Hippocampal formation (tissue), 2 donors: ENCODE measurements at places on chromosomes 16 and 17.
A peak's percentile ranks its signal among the peaks of the same experiment; 100 is the strongest.

DNA sequence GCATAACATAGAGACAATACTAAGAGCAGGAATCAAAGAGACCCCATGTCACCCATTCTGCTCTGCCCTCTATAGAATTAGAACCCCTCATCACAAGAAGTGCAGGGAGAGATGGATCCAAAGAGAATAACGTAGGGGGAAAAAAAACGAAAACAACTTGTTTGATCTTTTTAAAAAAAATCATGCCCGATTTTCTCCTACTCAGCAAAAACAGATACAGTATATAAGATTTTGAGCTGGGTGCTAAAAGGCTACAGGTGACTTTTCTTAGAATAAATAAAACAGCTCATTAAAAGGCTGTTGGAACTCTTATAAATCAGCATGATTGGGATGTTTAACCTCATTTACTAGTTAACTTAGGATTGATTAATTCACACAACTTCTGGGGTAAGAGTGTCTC, 17.4 kb downstream of the UBN1 start:
- DNase-seq, result no peak

DNA sequence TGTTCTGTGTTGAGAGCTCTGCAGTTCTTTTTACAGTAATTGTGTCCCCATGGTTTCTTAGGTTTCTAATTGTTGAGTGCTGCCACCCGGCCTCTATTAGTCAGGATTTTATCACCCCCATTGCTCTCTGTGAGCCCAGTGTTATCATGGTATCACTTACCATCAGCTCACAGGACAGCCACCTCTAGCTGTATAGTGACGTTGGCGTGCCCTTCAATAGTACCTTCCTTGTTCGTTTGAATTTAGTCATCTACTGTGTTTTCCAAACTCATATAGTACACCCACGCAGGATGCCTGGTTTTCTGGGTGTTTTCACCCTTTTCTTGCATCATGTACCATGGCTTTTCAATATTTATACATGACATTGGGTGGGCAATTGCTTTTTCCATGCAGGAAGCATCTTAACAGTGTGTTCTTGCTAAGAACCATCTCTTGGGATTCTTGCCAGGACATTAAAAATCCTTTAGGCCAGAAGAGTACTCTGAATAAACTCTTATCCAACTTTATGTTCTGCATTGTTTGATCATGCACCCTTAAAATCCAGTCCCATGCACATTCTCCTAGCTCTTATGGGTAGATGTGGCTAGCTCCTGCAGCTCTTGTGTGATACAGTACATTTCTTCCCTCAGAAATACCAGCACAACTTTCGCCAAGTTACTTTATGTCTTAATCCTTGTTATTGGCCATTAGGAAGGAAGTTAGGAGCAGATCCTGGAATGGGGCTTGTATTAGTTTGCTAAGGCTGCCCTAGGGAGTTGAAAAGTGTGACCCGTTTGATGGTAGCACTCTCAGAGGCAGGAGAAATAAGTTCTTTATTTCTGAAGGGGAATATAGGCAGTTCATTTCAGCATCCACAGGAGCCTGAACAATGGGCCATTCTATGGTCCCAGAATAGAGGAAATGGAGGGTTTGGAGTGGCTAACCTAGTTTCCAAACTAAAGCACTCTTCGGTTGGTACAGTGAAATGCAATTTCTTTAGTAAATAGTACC, 11.3 kb upstream of the ABCA10 start:
- DNase-seq, result no peak

DNA sequence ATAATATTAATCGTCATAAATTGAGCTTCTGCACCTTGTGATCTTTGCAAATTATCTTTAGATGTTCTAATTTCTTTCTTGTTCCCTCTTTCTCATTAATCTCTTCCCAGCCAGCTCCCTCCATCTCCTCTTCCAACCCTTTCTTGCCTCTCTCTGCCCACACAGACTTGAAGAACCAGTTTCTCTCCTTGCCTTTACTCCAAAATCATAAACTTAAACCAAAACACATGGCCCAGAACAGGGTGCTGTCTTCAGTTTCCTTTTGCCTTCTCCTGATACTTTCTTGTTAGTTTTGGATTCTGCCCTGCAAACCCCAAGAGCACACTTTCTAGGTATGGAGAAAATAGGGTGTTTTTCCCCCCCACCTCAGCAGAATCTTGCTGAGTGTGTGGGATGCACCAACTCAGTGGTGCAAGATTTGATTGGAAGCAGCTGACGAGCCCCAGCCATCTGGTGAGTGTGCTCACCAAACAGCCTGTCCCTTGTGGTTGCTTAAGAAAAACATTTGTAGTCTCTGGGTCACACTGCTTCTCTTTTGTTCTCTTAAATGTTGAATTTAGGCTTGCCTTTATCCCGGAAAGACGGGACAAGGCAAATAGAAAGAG, 175.8 kb upstream of the MAF start:
- peak; percentile 33 for DNase-seq

DNA sequence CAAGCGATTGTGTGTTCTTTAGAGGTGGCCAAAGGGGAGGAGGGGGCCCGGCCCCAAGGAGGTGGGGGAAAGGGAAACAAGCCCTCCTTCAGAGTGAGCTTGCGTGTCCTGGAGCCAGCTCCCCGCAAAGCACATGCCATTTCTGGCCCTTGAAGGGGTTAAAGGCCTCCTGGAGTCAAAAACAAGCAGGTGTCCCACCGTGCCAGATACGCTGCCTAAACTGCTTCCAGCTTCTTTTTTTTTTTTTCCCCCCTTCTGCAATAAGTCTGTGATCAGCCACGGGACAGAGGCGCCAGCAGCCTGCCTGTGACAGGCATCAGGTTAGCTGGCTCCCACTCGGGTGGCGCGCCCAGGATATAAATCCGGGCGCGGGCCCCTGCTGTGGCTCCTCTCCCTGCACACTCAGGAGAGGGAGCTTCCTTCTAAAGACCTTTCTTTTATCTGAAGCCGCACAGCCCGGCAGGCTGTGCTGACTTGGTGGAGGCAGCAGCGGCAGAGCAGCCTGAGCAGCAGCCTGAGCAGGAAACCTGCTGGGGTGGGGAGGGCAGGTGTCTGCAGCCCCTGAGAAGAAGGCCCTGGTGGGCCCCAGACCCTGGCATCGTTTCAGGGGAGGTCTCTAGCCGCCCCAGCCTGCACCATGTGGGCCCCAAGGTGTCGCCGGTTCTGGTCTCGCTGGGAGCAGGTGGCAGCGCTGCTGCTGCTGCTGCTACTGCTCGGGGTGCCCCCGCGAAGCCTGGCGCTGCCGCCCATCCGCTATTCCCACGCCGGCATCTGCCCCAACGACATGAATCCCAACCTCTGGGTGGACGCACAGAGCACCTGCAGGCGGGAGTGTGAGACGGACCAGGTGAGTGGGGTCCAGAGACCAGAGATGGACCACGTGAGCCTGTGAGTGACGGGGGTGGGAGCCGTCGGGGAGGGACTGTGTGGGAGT, at the start of gene WFIKKN2:
Gene WFIKKN2 (plus strand): TSS at position 286 of the 934 bp plus-strand sequence. CDS start 352 bp downstream, at position 638.
- no peak for DNase-seq

DNA sequence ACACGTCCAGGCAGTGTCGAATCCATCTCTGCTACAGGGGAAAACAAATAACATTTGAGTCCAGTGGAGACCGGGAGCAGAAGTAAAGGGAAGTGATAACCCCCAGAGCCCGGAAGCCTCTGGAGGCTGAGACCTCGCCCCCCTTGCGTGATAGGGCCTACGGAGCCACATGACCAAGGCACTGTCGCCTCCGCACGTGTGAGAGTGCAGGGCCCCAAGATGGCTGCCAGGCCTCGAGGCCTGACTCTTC, 7.2 kb upstream of the CD68 start:
- no peak for DNase-seq

DNA sequence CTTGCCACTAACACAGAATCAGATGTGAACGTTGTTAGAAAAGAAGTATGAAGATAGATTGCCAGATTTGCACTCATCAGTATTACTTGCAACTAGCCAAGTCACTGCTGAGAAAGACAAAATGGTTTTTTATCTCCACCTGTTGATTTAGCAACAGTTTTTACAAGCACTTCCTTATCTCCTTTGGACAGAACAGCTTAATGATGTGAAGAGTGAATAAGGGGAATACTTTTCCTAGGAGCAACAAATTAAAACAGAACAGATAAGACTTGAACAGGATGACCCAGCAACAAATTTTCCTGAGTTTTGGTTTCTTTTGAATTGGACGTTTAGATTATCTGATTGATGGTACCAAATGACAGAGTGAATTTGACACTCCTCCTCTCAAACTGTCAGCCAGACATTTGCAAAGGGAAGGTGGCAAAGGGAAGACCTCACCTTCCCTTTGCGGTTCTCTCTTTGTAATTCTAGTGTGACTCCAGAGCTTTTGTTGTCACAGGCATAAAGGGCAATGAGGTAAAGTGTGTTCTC, 130.6 kb downstream of the NLK start:
- no peak for DNase-seq

DNA sequence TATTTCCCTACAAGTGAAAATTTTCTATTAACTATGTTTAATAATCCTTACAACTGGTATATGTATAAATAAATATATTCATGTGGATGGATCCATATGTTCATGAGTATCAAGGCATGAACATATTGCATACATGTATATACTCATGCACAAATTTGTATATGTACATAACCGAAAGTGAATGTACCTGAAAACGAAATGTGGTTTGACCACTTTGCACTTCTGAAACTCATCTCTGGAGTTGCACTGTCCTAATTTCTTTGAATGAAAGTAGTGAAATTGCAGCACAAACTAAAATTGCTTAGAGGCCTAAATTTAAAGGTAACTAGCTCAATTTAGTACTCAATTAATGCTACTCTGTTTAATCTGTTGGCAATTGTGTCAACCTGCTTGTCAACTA, 27.4 kb upstream of the GNAO1 start:
- DNase-seq, result no peak

- DNase-seq, result peak; percentile 71
Observed at GRCh38 chr17:81101614-81102306, 63.5 kb upstream of the PVALEF start.

- DNase-seq, result peak; percentile 53
Observed at GRCh38 chr16:80931801-80932707, 74.6 kb downstream of the CMC2 start.

DNA sequence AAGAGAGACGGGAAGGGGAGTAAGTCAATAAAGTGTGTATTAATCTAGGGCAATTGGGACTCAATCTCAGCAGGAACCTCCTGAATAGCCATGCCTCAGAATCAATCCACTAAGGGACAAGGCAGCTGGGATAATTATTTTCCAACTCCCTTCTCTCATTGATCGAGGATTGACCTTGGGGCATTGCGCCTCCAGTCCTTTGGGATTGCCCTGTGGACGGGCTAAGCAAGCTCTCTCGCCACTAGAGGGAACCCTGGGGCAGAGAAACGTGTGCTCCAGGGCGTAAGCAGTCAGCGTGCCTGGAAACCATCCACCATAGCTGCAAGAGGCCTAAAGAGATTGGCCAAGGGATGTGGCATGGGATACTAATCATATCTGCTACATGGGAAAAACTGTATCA, 53.9 kb upstream of the ERCC4 start:
- no peak for DNase-seq

DNA sequence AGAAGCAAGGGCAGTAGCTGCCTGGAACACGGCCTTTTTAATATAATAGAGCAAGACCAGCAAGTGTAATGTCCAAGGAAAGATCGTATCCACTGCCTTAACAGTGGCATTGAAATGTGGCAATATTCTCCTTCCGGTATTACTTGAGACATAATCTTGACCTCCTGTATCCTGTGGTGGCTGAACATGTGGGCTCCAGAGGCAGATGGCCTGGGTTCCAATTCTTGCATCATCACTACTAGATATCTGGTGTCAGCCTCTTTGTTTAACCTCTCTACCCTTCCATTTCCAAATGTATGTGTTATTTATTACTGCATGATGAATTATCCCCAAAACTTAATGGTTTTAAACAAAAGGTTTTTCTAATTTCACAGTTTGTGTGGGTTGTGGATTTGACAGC, 3.5 kb upstream of the CDYL2 start:
- no peak for DNase-seq

GRCh38 chr17:27762527-27763305, 37.6 kb downstream of the NOS2 start:
- DNase-seq, result no peak

- DNase-seq, result no peak
Observed at GRCh38 chr16:73418691-73419090, 370.8 kb upstream of the ZFHX3 start.

- no peak for DNase-seq
Observed at GRCh38 chr17:12907477-12907876, 110.3 kb downstream of the ELAC2 start.

GRCh38 chr16:88200896-88201185, 181.9 kb upstream of the ZNF469 start:
- no peak for DNase-seq

DNA sequence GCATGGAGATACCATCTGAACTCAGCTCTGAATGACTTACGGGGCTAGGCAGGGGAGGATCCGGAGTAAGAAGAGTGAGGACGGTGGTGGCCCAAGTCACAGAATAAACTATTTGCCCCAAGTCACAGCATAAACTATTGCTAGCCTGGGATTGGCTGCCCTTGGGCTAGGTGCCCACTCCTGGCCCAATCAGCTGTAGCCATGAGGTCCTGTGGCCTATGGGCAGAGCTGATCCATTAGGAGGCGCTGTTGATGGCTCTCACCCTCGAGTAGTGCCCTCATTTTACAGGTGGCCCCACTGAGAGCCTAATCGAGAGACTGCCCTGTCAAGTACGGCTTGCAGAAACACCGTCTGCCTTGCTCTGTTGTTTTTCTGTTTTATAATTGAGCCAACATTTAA, 62.3 kb upstream of the ZNF423 start:
- no peak for DNase-seq

- no peak for DNase-seq
Observed at GRCh38 chr17:82627405-82627804, 20.8 kb downstream of the WDR45B start.

- no peak for DNase-seq
Observed at GRCh38 chr16:11007714-11008280, 63.4 kb downstream of the CLEC16A start.

GRCh38 chr16:88634141-88634993, 4.0 kb upstream of the IL17C start:
- DNase-seq, result no peak

DNA sequence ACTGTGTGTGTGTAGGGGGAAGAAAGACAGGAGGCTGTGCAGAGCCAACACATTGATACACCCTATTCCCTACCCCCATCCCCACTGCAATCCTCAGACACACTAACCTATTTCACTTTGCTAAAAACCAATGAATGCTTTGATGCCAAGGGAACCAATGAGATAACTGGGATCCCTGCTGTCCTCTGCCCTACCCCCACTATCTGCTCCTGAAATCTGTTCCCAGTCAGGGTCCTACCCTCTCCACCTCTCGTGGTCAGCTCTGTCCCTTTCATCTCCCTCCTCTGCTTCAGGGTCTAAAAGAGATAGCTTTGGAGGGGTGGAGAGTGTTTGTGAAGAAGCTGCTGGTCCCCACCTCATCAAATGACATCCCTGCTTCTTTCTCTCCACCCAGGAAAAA, 19.1 kb upstream of the SP6 start:
- DNase-seq, result no peak
